GM23248 (cell line): ENCODE measurements at places on chromosomes 12 and 14. TPM values are rescaled to one million over a fixed set of nuclear protein-coding genes. Genes with fewer than 3 reads are reported as not detected.

The ANKS1B gene
- not detected in 2 replicates for total RNA-seq

The DPY19L2 gene
- total RNA-seq = 0.43 TPM in 1 of 2 replicates, not detected in the other

The PLXNC1 gene
- total RNA-seq = 1.9 and 2.1 TPM in 2 replicates

The SYCP3 gene
- not detected in 2 replicates for total RNA-seq

DNA sequence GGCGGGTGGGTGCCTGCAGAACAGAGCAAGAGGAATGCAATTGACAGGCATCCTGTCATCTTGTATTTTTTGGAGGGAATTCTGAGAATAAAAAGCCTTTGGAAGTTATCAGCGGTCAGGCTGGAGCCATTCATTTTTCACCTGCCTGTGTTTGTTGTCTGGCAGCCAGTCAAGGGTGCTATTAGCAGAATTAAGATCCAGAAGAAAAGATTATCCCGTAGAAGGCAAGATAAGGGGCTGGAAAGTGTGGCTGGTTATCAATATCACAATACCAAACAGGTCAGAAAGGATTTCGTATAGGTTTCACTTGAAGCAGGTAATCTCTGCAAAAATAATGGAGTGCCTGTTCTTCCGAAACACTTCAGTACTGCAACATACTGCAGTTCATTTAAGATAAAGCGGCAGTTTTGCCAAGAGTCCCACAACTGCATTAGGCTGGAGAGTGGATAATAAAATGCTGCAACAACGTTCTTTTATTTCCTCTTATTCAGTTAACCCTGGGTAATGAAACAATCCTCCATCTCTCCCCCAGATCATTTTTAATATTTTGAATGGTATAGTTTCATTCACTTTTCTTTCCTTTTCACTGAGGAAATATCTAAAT lies 171.2 kb upstream of the CDKN3 start:
- H3K36me3 ChIP-seq = no peaks in the 10 kb centered on the region
- no peaks in the 10 kb centered on the region for H3K27me3 ChIP-seq
- H3K27ac ChIP-seq = no peak overlapping the region
- H3K4me1 ChIP-seq = peaks cover 10% of the 10 kb centered on the region
- no peak for DNase-seq
- H3K4me3 ChIP-seq = no peak overlapping the region

DNA sequence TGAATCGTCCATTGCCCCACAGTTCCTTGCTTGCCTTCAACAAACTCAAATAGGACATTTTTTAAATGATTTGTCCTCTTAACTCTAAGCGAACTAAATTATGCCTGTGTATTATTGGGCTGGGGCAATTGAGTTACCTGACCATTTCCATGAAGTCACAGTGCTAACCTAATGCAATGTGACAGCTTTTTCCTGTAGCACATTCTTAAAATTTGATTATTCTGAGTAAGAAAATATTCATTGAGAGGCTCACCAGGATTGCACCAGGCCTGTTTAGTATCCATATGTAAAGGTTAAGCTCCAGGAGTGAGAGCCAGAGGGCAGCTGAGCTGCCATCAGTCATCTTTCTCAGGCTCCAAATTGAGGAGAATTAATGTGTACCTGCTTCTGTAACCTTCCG lies 90.9 kb downstream of the GPR65 start:
- DNase-seq = no peak
- no peak overlapping the region for H3K4me3 ChIP-seq
- no peaks in the 10 kb centered on the region for H3K27me3 ChIP-seq
- no peak overlapping the region for H3K27ac ChIP-seq
- H3K4me1 ChIP-seq = no peaks in the 10 kb centered on the region
- no peaks in the 10 kb centered on the region for H3K36me3 ChIP-seq

The CLEC2A gene
- total RNA-seq = not detected in 2 replicates

The ARHGAP9 gene
- 0.11 TPM in 1 of 2 replicates, not detected in the other for total RNA-seq

GRCh38 chr14:52369305-52369801 lies 55.2 kb downstream of the PTGER2 start:
- H3K4me1 ChIP-seq = peaks cover 25% of the 10 kb centered on the region
- no peaks in the 10 kb centered on the region for H3K27me3 ChIP-seq
- peak; percentile 88 for DNase-seq
- H3K4me3 ChIP-seq = peak overlapping the region; percentile 38
- H3K27ac ChIP-seq = peak overlapping the region; percentile 83
- H3K36me3 ChIP-seq = no peaks in the 10 kb centered on the region

DNA sequence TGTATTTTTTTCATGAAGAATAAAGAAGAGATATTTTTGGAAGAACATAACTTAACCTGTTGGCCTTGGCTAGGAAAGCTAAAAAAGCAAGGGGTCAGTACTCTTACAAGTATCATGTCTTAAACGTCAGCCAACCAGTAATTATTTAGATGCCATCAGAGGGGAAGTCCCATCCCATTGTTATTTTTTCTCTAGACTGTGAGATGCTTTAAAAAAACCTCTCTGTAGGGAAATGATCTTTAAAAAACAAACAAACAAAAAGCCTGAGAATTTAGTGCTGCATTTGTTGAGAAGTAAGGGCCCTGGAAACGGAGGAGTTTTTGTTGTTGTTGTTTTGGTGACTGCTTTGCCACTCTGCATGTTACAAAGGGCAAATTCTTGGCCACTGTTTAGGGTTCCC lies 474.0 kb downstream of the ZFP36L1 start:
- no peak for DNase-seq
- no peak overlapping the region for H3K27ac ChIP-seq
- no peaks in the 10 kb centered on the region for H3K27me3 ChIP-seq

DNA sequence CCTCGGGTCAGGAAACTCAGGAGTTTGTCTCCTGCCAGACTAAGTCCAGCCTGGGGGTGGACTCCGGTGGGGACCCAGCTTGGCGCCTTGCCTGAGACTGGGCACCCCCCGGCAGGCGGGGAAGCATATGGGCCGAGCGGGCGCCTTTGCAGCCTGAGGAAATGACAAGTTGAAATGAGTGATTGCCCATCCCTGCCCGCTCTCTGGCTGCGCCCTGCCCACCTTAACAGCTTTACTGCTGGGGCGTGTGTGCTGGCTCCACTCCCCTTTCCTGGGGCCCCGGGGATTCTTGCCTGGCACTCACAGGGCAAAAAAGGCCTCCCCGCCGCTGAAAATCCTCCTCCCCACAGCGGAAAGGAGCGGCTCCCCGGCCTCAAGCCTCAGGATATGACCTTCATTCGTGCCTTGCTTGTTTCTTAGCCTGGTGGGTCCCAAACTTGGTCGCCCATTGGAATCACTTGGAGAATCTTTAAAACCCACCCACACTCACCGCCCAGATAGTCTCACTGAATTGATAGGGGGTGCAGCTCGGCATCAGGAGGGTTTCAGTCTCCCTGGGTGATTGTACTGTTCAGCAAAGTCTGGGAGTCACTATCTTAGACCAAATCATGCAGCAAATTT lies 1.5 kb downstream of the RFLNA start:
- H3K4me1 ChIP-seq = peaks cover 3% of the 10 kb centered on the region; the same call in 1 of the 2 replicates
- no peak for DNase-seq
- no peaks in the 10 kb centered on the region for H3K36me3 ChIP-seq
- peaks cover 3% of the 10 kb centered on the region for H3K27me3 ChIP-seq
- H3K27ac ChIP-seq = no peak overlapping the region
- H3K4me3 ChIP-seq = no peak overlapping the region; the same call in 1 of the 2 replicates

DNA sequence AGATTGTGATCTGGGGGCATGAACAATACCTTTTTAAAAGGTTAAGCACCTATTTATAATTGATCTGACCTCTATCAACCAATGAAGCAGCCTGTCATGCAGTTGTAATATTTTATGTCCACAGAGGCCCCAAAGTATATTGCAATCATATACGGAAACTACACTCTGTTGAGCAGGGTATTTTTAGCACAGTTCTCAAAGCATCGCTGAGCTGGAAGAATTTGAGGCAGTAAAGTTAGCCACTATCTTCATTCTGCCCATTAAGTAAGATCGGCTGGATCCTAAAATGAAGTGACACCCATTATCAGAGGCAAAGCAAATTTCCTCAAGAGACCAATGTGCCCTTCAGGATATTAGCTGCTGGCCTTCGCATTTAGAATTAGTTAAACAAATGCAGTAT lies 47.7 kb upstream of the GRIP1 start:
- H3K4me1 ChIP-seq = no peaks in the 10 kb centered on the region
- H3K27ac ChIP-seq = no peak overlapping the region
- no peak for DNase-seq
- no peak overlapping the region for H3K4me3 ChIP-seq
- no peaks in the 10 kb centered on the region for H3K27me3 ChIP-seq

GRCh38 chr14:55532645-55533344 lies 47.2 kb upstream of the KTN1 start:
- no peaks in the 10 kb centered on the region for H3K36me3 ChIP-seq
- no peaks in the 10 kb centered on the region for H3K27me3 ChIP-seq
- H3K4me1 ChIP-seq = no peaks in the 10 kb centered on the region
- no peak for DNase-seq

The WDHD1 gene
- 6.3 and 9.6 TPM in 2 replicates for total RNA-seq

- no peaks in the 10 kb centered on the region for H3K4me1 ChIP-seq
- no peaks in the 10 kb centered on the region for H3K27me3 ChIP-seq
- H3K27ac ChIP-seq = no peak overlapping the region
- no peak overlapping the region for H3K4me3 ChIP-seq
- no peaks in the 10 kb centered on the region for H3K36me3 ChIP-seq
Observed at GRCh38 chr12:131089531-131090273, 136.0 kb downstream of the ADGRD1 start.

The INHBC gene
- not detected in 2 replicates for total RNA-seq

- peaks cover 57% of the 10 kb centered on the region for H3K27me3 ChIP-seq
- peak; percentile 37 for DNase-seq
- H3K27ac ChIP-seq = no peak overlapping the region
- H3K4me1 ChIP-seq = peaks cover 10% of the 10 kb centered on the region; the same call in 1 of the 2 replicates
Observed at GRCh38 chr12:15152456-15152855, 68.8 kb downstream of the RERG start.

DNA sequence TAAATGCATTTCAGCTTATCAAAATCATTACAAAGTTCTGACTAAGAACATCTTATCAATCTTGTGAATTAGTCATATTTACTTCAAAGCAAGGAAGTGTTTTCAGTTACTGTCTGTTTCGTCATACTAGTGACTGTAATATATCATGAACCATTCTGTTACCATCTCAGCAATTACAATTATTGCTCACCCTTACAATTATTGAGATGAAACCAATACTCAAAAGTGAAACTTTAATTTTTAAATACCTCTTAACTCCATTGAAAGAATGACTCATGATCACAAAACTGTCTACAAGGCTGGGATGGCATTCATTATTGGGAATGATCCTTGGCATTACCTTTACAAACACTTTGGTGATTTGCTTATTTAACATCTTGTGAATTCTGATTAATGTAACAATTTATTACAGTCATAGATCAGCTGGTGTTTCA lies 90.3 kb downstream of the RPS6KA5 start:
- no peaks in the 10 kb centered on the region for H3K4me1 ChIP-seq
- H3K4me3 ChIP-seq = no peak overlapping the region
- no peaks in the 10 kb centered on the region for H3K36me3 ChIP-seq
- DNase-seq = no peak

GRCh38 chr14:24132061-24132685 lies 1.7 kb downstream of the FITM1 start:
- H3K4me1 ChIP-seq = peaks cover 4% of the 10 kb centered on the region; the same call in 1 of the 2 replicates
- H3K4me3 ChIP-seq = no peak overlapping the region
- DNase-seq = no peak
- H3K27ac ChIP-seq = no peak overlapping the region

- no peak for DNase-seq
- no peak overlapping the region for H3K4me3 ChIP-seq
- H3K36me3 ChIP-seq = no peaks in the 10 kb centered on the region
- no peaks in the 10 kb centered on the region for H3K27me3 ChIP-seq
- H3K4me1 ChIP-seq = peaks cover 29% of the 10 kb centered on the region
- H3K27ac ChIP-seq = no peak overlapping the region
Observed at GRCh38 chr14:76924371-76925096, 98.3 kb downstream of the LRRC74A start.
